ENCODE measurements at places on chromosomes 1 and 21.

DNA sequence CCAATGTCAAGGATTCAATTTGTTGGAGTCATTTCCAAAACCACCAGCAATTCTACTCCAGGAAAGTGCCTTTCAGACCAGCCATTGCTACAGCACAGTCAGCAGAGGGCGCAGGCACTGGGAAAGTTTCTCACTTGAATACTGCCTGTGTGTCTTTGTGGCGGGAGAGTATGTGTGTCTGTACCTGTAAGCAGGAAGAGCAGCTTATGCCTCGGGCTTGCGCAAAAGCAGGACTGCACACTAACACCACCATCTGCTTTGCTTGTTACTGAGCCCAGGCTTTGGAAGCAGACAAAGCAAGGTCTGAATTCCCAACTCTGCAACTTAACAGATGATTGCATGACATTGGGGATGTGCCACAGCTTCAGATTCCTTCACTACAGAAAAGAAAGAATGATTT, 7.0 kb upstream of the CTSE start:
- peak; percentile 21 for DNase-seq

GRCh38 chr21:36560933-36561575, 81.1 kb upstream of the CLDN14 start:
- DNase-seq: no peak

- DNase-seq: no peak
Observed at GRCh38 chr1:180644526-180645192, 12.8 kb downstream of the XPR1 start.

- DNase-seq: no peak
Observed at GRCh38 chr1:75841421-75841820, 44.7 kb downstream of the MSH4 start.

GRCh38 chr1:234413990-234414389, 40.7 kb downstream of the COA6 start:
- DNase-seq: no peak

GRCh38 chr1:43834280-43835081, 99.1 kb upstream of the ARTN start:
- no peak for DNase-seq

DNA sequence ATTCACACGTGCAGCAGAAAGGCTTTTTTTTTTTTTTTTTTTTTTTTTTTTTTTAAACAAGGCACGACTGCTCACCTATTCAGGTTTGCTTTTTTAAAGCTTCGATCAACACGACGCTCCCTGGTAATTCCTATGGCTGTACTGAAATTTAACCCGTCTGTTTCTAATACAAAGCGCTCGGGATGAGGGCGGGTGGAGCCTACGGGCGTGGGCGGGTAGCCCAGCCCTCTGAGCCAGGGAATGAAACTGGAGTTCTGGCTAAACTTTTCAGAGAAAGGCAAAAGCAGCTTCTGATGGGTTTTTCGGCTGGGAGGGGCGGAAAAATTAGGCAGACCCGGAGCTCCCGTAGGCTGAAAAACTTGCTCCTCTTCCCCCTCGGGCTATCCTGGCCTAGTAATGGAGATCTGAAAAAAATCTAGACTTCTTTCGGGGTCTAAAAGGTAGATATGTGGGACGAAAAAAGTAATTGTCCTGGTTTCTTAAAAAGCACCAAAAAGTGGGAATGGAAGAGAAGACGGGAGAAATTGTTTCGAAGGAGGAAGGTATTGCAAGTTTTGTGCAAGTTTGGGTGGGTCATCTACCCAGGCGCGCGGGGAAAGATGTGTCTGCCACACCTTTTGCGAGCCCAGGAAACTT, 7.4 kb downstream of the NR5A2 start:
- no peak for DNase-seq

DNA sequence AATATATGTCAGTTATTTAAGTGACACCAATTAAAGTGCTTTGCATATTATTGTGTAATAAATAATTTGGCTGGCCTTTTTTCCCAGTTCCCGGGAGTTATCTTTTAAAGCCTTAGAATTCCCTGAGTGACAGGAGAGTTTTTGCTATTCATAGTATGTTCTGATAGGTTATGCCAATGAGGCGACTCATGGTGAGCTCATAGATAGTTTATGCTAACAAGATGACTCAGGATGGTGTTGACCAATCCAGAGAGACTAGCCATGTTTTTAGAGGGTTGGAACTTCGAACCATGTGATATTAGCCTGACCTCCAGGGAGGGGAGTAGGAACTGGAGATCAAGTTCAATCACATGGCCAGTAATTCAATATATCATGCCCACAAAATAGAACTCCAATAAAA, 310.8 kb downstream of the USP25 start:
- no peak for DNase-seq

DNA sequence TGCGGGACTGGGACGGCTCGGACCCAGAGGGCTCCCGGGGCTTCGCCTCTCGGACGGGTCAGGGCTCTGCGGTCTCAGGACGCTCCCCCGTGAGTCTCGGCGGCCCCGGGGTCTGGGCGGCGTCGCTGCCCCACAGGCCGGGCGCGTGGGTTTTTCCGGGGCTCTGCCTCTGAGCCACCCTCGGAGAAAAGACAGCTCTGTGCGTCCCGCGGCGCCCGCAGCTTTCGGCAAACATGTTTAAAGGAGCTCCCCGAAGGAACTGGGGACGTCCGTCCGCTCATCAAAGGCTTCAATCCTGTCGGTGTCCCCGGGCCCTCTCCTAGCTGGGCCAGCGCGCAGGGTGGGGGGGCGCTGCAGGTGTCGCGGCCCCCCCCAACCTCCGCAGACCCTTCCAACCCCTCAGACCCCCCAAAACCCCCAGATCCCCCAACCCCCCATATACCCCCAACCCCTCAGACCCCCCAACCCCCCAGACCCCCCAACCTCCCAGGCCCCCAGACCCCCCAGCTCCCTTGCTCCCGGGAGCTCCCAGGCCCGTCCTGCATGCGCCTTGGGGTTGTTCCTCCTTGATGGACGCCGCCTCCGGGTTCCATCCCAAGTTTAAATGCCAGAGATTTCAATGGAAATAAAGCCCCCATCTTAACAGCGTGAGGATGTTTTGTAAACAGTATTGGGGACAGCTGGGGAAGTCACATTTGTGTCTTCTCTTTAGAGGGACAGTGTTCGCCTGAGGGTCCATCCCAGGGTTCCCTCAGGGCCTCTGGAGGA, 996 bp upstream of the C1orf159 start:
- DNase-seq: no peak

DNA sequence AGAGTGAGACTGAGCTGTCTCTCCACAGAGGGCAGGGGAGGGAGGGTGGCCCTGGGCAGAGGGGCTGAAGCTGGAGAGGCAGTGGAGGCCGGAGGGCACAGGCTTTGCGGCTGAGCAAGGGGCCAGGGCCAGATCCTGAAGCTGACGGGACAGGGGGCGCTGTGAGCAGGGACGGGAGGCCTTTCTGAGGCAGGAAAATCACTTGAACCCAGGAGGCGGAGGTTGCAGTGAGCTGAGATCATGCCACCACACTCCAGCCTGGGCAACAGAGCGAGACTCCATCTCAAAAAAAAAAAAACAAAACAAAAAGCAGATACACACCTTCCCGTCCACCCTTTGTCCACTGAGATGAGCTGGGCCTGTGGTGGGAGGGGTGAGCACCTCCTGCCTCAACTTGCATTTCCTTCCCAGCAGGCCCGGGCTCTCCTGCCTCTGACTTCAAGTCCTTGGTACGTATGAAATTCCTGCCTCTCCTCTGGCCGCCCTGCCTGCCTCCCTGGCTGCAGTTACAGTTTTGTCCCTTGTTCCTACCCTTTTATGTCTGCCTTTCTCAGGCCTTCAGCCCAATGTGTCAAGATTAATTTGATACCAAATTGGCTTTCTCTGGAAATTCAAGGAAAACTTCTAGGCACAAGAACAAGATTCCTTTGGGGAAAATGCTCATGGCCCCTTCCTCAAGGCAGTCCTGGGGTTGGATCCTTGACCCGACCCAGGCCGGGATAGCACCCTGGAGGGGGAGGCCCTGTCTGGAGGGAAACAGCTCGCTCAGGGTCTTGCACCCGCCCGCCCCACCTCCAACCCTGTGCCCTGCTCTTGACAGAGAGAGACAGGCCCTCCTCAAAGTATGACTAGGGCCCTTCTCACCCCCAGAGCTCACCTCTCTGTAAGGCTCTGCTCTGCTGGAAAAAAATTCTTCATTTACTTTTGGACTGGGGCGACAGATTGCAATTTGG, 11.2 kb upstream of the ADAMTSL4 start:
- DNase-seq: no peak

GRCh38 chr1:28031173-28031572, 57.2 kb downstream of the EYA3 start:
- no peak for DNase-seq

DNA sequence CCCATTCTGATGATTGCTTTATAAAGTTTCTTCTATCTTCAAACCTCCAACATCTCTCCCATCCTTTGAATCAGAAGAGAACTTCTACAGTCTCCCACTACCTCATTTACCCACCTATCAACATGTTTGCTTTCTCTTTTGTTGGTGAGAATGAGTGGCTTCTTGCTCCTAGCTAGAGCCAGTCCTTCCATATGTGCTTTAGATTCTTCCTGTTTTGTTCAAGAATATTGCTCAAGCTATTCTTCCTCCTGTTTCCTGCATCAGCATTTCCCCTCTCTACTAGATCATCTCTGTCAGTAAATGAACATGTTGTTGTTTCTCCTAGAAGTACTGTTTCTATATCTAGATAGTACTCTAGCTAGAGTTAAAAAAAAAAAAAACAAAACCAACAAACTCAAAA, 6.3 kb downstream of the ATF6 start:
- DNase-seq: no peak

- DNase-seq: no peak
Observed at GRCh38 chr1:170789063-170789462, 125.1 kb downstream of the PRRX1 start.

- no peak for DNase-seq
Observed at GRCh38 chr1:47181095-47181954, 8.5 kb downstream of the PDZK1IP1 start.

DNA sequence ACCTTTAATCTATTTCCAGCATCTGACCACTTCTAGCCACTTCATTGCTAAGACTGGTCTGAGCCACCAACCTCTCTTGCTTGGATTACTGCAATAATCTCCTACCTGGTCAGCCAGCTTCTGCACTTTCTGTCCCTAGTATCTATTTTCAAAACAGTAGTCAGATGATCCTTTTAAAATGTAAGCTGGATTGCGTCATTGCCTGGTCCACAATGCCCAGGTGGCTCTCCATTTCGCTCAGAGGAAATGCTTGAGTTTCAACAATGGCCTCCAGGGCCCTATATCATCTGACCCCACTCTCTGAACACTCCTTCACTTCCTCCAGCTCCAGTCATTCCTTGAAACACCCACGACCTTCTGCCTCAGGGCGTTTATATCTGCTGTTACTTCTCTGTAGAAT, 2.3 kb downstream of the FYB2 start:
- no peak for DNase-seq

DNA sequence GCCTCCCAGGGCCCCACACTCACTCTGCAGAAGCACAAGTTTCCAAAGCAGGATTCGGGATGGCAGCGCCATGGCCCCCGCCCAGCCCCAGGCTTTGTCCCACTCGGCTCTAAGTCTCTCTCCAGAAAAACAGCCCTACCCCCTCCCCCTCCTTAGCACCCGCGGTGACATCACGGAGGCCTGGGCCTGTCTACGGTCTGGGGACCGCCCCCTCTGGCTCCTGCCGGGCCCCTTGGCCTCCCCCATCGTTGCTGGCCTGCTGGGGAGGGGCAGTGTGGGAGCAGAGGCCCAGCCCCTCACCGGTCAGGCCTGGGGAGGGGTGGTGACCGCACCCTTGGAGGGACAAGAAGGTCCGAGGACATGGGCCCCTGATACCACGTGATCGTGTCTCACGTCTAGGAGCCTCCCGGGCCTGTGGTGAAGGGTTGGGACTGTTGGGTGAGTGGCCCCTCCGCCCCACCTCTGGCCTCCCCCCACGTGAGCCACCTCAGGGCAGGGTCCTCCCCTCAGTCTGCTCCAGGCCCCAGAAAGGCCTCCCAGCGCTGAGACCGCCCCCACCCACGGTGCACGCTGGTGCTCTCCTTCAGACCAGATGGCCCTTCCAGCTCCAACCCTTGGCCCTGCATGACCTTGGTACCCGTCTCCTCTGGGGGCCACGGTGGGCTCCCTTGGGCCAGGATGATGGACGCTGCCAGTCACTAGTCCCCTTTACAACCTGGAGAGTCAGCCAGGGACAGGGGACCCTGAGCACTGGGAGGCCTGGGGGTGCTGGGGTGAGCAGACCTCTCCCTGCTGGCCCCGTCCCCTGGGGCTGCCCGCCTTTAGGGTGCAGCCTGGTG, at the start of gene MXRA8:
Gene MXRA8, minus strand, starts transcription at position 123 of the 839 bp plus-strand sequence. Its CDS starts 51 bp downstream, at position 72.
- DNase-seq: no peak

DNA sequence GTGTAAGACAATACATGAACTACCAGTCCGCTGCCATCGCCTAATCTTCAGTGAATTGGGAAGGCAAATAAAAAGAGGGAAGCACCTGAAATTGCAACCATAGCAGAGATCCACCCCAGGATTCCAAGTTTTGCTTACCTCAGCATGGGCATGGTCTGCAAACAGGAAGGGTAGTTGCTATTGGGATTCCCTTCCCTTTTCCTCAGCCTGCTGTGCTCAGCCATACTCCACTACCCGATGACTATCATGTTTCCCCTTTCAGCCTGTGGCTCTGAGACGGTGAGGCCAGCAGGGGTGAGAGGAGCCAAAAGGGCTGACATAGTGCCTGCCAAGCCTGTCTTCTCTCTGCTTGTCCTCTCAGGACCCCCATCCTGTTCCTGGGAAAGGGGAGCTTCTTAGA, 64.2 kb downstream of the GPR137B start:
- no peak for DNase-seq

GRCh38 chr1:160079448-160079847, 1.9 kb upstream of the KCNJ9 start:
- DNase-seq: no peak

GRCh38 chr1:112044745-112045144, 55.3 kb upstream of the KCND3 start:
- DNase-seq: no peak

GRCh38 chr1:197918807-197919345, 1.7 kb downstream of the LHX9 start:
- no peak for DNase-seq

GRCh38 chr1:17075470-17076255, 21.8 kb upstream of the SDHB start:
- DNase-seq: no peak

DNA sequence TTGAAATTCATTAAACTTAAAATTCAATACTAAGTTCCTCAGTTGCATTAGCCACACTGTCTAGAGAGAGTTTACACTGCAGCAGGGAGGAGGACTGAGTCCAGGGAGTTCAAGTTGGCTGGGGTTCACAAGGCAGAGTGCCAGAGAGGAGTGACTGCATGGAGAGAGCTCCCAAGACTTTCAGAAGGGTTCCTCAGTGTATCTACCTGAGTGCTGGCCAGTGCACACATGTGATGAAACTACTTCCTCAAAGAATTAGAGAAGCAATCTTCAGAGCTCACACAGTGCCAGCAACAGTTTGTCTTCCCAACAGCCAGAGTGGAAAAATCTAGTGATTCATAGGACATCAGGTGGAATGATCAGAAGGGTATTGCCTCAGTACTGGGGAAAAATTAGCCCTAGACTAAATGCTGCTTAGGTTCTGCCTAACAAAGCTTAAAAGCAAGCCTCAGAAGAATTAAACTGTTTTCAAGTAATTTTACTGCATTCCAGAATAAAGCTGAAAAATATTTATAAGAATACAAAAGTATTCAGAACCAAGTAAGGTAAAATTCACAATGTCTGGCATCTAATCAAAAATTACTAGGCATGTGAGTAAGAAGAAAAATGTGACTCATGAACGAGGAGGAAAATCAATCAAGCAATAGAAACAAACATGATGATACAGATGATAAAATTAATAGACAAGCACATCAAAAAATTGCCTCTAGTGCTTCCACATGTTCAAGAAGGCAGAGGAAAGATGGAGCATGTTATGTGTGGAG, 10.4 kb upstream of the WNT3A start:
- no peak for DNase-seq

GRCh38 chr1:216914974-216915373, 191.7 kb upstream of the ESRRG start:
- DNase-seq: no peak

All from stimulated activated CD8-positive, alpha-beta memory T cell treated with anti-CD3 and anti-CD28 coated beads, Interleukin-4, amount 100 ng/mL, for 1 hour (primary cell).